Fibroblast of lung (primary cell): ENCODE measurements at places on chromosomes 16 and 17.

DNA sequence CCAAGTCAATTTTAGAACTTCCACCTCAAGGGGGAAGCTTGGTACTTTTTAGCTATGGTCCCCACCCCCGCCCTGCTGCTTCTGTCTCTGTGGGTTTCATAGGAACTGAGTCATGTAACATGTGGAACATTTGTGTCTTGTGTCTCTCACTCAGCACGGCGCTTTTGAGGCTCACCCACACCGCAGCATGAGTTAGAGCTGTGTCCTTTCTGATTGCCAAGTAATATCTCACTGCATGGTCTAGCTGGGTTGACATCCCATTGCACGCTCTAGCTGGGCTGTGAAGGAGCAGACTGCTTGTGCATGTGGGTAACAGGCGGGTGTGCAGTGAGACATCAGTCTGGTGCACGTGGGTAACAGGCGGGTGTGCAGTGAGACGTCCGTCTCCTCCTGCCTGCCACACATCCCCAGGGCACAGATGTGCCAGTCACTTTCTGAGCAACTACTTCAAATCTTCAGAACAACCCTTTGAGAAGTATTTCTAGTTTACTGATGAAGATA, 26.4 kb upstream of the SLC7A5 start:
- peak; percentile 66 for DNase-seq

DNA sequence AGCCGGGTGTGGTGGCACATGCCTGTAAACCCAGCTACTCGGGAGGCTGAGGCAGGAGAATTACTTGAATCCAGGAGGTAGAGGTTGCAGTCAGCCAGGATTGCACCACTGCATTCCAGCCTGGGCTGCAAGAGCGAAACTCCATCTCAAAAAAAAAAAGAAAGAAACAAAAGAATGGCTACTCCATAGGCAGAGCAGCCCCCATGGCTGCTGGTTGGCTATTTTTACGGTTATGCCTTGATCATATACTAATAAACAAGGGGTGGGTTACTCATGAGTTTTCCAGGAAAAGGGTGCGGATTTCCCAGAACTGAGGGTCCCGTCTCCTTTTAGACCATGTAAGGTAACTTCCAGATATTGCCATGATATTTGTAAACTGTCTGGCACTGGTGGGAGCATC, 76.2 kb upstream of the TMEM97 start:
- DNase-seq: no peak

- DNase-seq: no peak
Observed at GRCh38 chr17:41003926-41004325, 4.2 kb upstream of the KRTAP3-2 start.

DNA sequence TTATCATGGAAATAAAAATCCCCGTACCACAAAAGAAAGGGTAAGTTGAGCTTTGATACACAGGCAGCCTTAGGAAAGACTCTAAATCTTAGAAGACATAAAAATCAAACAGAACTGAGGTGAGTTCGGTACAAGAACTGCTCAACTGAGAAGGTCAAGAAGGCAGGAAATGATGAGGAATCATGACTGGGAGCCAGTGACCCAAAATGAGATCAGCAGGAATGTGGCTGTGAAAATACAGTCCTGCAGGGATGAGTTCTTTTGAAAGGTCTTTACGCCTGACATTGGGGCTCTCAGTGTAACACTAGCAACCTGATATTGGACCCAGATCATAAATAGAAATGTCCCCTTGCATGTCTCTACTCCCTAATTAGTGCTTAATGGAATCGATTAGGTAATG, 56.3 kb upstream of the CDH11 start:
- peak; percentile 68 for DNase-seq

DNA sequence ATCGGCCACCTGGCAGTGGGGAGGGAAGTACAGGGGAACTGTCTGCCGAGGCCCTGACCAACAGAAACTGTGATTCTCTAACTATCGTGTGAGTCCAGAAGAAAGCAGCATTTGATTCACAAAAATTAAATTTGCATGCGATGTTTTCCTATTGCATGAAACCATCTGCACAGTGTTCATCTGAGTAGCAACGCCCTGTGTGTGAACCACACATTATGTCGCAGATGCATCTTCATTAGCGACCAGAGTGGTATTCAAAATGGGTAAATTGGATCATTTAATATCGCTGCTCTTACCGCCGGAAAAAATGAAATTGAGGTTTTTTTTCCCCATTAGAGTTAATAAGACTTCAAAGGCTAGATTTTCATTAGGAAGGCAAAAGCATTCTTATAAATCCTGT, 260.6 kb downstream of the ABCC12 start:
- no peak for DNase-seq

GRCh38 chr17:31401456-31402254, 10.2 kb downstream of the RAB11FIP4 start:
- no peak for DNase-seq

- DNase-seq: peak; percentile 16
Observed at GRCh38 chr17:40857535-40857934, 9.5 kb downstream of the KRT12 start.

GRCh38 chr17:79590523-79590860, 20.4 kb downstream of the RBFOX3 start:
- no peak for DNase-seq

- DNase-seq: no peak
Observed at GRCh38 chr17:60934723-60935122, 257.1 kb downstream of the BCAS3 start.

DNA sequence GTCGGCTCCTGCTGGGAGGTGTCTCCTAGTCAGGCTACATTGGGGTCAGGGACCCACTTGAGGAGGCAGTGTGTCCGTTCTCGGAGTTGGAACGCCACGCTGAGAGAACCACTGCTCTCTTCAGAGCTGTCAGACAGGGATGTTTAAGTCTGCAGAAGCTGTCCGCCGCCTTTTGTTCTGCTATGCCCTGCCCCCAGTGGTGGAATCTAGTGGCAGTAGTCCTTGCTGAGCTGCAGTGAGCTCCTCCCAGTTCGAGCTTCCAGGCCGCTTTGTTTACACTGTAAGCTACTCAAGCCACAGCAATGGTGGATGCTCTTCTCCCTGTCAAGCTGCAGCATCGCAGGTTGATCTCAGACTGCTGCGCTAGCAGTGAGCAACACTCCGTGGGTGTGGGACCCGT, 36.0 kb downstream of the ITFG1 start:
- DNase-seq: no peak

- no peak for DNase-seq
Observed at GRCh38 chr17:68511254-68511670, 968 bp upstream of the PRKAR1A start.
